ENCODE measurements at places on chromosomes 4 and X. TPM values are rescaled to one million over a fixed set of nuclear protein-coding genes. Genes with fewer than 3 reads are reported as not detected.

DNA sequence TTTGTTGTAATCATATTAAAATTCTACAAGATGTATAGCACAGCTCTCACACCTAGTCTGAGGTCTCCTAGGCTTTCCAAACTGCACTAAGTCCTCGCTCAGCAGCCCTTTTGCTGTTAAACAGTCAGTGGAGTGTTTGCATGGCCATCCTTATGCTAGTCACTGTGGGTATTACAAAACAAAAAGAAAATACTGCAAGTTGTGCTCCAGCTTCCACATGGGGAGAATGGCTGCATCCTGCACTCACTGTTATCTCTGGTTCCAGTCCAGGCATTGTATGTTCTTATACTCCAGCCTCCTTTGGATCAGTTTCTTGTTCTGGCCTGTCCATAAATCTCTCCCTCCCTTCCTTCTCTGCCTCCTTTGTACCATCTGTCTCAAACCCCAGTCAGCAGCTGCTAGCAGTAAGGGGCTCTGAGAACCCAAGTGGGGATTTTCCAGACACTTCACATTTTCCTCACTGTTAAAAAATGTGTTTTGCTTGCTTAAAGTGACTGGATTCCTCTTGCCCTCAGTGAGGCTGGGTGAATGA is 38.5 kb upstream of the BMP15 start:
- no peak overlapping the region for H3K4me3 ChIP-seq
- H3K36me3 ChIP-seq: no peaks in the 10 kb centered on the region
- DNase-seq: no peak
- H3K4me1 ChIP-seq: no peaks in the 10 kb centered on the region
- H3K27ac ChIP-seq: no peak overlapping the region

DNA sequence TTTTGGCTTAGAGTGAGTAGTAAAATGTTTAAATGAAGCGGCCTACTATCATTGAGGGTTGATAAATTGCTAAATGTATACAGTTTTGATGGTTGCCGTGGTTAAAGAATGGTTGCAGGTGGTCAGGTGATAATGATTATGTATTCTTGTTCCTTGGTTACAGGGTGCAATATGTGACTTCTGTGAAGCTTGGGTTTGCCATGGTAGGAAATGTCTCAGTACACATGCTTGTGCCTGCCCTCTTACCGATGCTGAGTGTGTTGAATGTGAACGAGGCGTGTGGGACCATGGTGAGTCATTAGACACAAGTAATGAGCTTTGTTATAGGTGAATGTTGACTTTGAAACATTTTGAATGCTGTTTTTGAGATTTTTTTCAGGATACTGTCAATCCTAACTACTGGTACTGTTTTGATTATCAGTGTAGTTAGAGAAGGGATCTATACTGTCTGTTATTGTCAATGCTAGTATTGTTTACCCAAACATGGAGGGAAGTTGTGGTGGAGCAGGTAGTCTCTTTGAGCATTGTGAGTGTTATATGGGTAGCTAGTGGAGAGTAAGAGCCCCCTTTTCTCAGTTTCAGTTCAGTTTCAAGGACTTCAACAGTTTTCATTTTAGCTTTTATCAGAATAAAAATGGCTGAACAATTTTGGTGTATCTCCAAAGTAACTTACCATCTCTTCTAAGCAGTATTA is 8.9 kb downstream of the ZNF330 start:
- peaks cover 8% of the 10 kb centered on the region for H3K36me3 ChIP-seq
- H3K4me1 ChIP-seq: no peaks in the 10 kb centered on the region
- H3K27me3 ChIP-seq: no peaks in the 10 kb centered on the region
- no peak for DNase-seq

DNA sequence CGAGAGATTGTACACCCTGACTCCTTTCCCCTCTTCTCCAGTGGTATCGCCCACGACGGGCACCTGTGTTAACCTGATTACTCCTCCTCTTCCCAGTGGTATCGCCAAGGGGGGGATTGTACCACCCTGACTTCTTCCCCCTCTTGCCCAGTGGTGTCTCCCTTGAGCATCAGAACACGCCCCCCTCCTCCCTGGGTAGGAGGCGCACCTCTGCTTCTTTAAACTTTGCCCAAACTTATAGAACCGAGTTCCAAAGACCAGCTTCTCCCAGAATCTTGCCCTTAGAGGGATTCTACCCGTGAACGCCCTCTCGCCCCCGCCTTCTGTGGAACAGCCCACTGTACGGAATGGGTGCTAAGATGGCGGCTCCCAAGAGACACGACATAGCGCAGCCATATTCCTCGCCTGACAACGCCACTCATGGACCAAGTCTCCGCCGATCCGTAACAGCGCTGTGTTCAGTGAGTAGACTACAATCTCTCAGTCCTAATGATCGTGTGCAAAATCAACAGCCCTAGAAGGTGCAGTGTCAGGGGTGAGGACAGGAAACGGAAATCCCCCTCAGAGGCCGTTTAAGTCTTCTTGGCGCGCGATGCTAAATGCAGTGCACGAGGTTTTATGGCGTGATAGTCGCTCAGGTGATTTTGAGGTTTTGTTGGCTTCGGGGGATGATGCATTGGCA is 4.2 kb upstream of the ZNF157 start:
- DNase-seq: peak; percentile 78
- H3K36me3 ChIP-seq: no peaks in the 10 kb centered on the region
- peak overlapping the region; percentile 32 for H3K27ac ChIP-seq

GRCh38 chr4:115145393-115146160 is 32.2 kb upstream of the NDST4 start:
- H3K27me3 ChIP-seq: no peaks in the 10 kb centered on the region
- H3K27ac ChIP-seq: no peak overlapping the region
- no peak for DNase-seq
- no peaks in the 10 kb centered on the region for H3K4me1 ChIP-seq
- no peaks in the 10 kb centered on the region for H3K36me3 ChIP-seq

GRCh38 chrX:13001097-13001496 is 26.2 kb downstream of the TMSB4X start:
- H3K4me3 ChIP-seq: no peak overlapping the region
- no peaks in the 10 kb centered on the region for H3K4me1 ChIP-seq
- no peaks in the 10 kb centered on the region for H3K27me3 ChIP-seq
- no peak for DNase-seq
- H3K36me3 ChIP-seq: no peaks in the 10 kb centered on the region
- H3K27ac ChIP-seq: peak overlapping the region; percentile 35

- no peaks in the 10 kb centered on the region for H3K36me3 ChIP-seq
- DNase-seq: no peak
- no peaks in the 10 kb centered on the region for H3K27me3 ChIP-seq
- H3K4me3 ChIP-seq: no peak overlapping the region
These were observed 366.7 kb upstream of the FAM241A start for GRCh38 chr4:111778543-111778942.

- H3K4me3 ChIP-seq: no peak overlapping the region
- no peak for DNase-seq
- no peaks in the 10 kb centered on the region for H3K36me3 ChIP-seq
- H3K27ac ChIP-seq: no peak overlapping the region
- no peaks in the 10 kb centered on the region for H3K27me3 ChIP-seq
- H3K4me1 ChIP-seq: no peaks in the 10 kb centered on the region
These were observed 99.5 kb downstream of the EFHC2 start for GRCh38 chrX:44244008-44244407.

- no peak overlapping the region for H3K27ac ChIP-seq
- no peaks in the 10 kb centered on the region for H3K36me3 ChIP-seq
- DNase-seq: no peak
- no peaks in the 10 kb centered on the region for H3K27me3 ChIP-seq
- peaks cover 4% of the 10 kb centered on the region for H3K4me1 ChIP-seq
- no peak overlapping the region for H3K4me3 ChIP-seq
These were observed 4.2 kb upstream of the OTUD5 start for GRCh38 chrX:48961585-48962091.

GRCh38 chrX:154655786-154656185 is 2.4 kb upstream of the CTAG2 start:
- no peaks in the 10 kb centered on the region for H3K27me3 ChIP-seq
- DNase-seq: no peak
- H3K36me3 ChIP-seq: no peaks in the 10 kb centered on the region
- H3K27ac ChIP-seq: no peak overlapping the region
- no peaks in the 10 kb centered on the region for H3K4me1 ChIP-seq

DNA sequence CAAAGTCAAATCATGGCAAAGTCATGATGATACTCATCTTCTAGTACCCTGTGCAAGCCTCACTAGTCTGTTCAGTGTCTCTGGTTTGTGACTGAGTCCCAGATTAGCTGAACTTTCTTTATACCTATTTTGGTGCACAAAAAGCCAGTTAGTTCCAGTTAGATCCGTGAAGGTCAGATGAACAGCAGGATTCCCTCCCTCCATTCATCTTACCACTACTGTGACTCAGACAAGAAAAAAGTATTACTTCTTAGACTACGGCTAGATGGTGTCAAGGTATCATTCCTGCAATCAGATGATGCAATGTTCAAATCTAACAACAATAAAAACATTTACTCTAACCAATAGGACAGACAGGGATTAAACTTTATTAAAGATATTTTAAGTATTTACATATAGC is 30.4 kb downstream of the ARHGEF6 start:
- H3K36me3 ChIP-seq: no peaks in the 10 kb centered on the region
- H3K4me3 ChIP-seq: no peak overlapping the region
- no peaks in the 10 kb centered on the region for H3K27me3 ChIP-seq
- no peak for DNase-seq

GRCh38 chr4:1599491-1600210 is 84.5 kb downstream of the FAM53A start:
- no peaks in the 10 kb centered on the region for H3K36me3 ChIP-seq
- H3K4me3 ChIP-seq: no peak overlapping the region
- peak; percentile 52 for DNase-seq
- no peak overlapping the region for H3K27ac ChIP-seq
- H3K4me1 ChIP-seq: no peaks in the 10 kb centered on the region
- peaks cover 30% of the 10 kb centered on the region for H3K27me3 ChIP-seq

The HTRA3 gene
- polyA plus RNA-seq: 5.0 TPM

The TCEAL9 gene
- 93.7 TPM for polyA plus RNA-seq

The MAGIX gene
- 13.6 TPM for polyA plus RNA-seq

DNA sequence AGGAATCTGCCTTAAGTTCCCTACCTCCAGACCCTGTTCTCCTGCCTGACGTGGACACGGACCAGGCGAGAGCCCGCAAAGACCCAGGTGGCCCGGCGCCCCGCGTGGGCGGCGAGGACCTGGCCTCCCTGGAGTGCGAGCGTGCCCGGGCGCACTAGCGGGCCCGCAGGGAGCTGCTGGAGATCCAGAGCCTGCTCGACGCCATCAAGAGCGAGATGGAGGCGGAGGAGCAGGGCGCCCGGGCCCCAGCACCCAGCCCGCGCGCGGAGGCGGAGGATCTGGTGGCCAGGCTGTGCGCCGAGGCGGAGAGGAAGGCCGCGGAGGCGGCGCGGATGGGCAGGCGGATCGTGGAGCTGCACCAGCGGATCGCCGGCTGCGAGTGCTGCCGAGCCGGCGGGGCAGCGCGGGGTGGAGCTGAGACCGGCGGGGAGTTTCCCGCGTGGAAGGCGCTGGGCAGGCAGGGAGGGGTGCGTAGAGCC is 18.2 kb downstream of the MRFAP1 start:
- H3K27ac ChIP-seq: peak overlapping the region; percentile 62
- H3K27me3 ChIP-seq: no peaks in the 10 kb centered on the region
- peaks cover 13% of the 10 kb centered on the region for H3K4me1 ChIP-seq
- H3K4me3 ChIP-seq: peak overlapping the region; percentile 52

The DOK7 gene
- polyA plus RNA-seq: 0.85 TPM

The MCUB gene
- 4.2 TPM for polyA plus RNA-seq

DNA sequence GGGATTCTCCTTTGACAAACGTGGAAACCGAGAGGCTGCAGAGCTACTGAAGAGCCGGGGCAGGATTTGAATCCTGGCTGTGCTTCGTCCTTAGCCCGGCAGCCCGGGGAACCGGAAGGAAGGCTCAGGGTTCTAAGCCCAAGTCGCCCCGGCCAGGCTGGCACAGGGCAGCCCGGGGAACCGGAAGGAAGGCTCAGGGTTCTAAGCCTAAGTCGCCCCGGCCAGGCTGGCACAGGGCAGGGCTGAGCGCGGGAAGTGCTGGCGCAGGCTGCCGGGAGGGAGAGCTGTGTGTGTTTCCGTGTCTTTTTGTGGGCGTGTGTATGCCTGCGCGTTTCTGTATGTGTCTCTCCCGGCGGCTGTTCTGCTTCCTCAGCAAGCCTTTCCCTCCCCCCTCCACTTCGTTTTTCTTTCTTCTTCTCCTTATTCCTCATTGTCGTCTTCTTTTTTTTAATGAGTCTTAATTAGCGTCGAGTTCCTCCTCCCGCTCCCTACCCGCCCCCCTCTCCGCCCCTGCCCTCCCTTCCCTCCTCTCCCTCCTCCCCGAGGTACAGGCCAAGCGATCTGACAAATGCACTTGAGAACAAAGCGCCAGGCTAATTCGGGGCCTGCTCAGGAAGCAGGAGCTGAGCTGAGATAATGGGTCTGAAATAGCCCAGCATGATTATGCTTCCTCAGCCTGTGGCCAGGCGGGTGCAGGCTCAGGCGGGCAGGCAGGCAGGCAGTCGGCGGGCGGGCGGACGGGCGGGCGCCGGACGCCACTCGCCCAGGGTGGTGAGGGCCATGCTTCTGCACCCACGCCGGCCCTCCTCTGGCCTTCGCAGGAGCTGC is 65.9 kb downstream of the EFNB1 start:
- peak; percentile 85 for DNase-seq
- H3K27ac ChIP-seq: peak overlapping the region; percentile 90
- no peaks in the 10 kb centered on the region for H3K27me3 ChIP-seq
- no peaks in the 10 kb centered on the region for H3K4me1 ChIP-seq

- no peaks in the 10 kb centered on the region for H3K27me3 ChIP-seq
- H3K36me3 ChIP-seq: no peaks in the 10 kb centered on the region
- H3K4me1 ChIP-seq: peaks cover 10% of the 10 kb centered on the region
- no peak overlapping the region for H3K4me3 ChIP-seq
- DNase-seq: no peak
These were observed 24.8 kb downstream of the ELF2 start for GRCh38 chr4:139152249-139152648.

- no peaks in the 10 kb centered on the region for H3K27me3 ChIP-seq
- H3K36me3 ChIP-seq: no peaks in the 10 kb centered on the region
- no peak overlapping the region for H3K4me3 ChIP-seq
- H3K4me1 ChIP-seq: no peaks in the 10 kb centered on the region
- DNase-seq: peak; percentile 60
These were observed 14.1 kb downstream of the PSAPL1 start for GRCh38 chr4:7420661-7421040.

DNA sequence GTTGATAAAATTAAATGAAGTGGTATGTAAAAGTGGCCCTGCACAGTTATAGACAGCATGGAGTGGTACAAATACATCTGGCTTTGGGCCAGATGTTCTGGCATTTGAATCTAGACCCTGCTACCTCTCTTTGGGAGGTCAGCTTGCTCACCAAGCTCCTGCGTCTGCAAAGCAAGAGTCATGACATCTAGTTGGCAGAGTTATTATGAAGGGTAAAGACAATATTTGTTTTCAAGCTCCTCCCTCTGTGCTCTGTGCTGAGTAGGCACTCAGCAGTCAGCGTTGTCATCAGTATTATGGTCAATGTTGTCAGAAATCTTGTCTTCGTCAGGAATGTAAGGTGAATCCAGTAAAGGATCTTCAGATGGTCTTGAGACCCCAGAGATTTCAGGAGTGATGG is 55.8 kb downstream of the CCNI start:
- H3K27ac ChIP-seq: no peak overlapping the region
- DNase-seq: no peak
- peaks cover 16% of the 10 kb centered on the region for H3K4me1 ChIP-seq
- no peak overlapping the region for H3K4me3 ChIP-seq
- peaks cover 14% of the 10 kb centered on the region for H3K36me3 ChIP-seq
